ENCODE measurements at places on chromosomes 16 and 17.

DNA sequence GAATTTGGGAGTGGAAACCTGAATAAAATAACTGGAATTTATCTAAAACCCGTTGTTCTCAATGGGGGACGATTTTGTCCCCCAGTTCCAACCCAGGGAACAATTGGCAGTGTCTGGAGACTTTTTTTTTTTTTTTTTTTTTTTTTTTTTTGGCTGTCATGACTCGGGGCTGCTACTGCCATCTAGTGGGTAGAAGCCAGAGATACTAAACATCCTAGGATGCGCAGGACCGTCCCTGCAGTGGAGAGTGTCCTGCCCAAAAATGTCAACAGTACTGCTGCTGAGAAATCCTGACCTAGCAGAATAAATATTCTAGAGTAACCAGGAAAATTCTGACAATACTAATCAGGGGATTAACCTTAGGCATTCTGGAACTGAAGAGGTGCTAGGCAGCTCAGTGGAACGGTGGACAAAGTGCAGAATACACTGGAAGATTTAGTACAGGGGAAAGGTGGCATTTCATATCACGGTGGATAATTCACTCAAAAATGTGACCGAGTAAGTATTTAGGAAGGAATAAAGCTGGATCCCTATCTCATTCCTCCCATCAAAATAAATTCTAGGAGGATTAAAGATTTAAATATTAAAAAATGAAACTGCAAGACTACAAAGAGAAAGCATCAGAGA is 107.6 kb downstream of the SPECC1 start:
- peak; percentile 15 for DNase-seq

DNA sequence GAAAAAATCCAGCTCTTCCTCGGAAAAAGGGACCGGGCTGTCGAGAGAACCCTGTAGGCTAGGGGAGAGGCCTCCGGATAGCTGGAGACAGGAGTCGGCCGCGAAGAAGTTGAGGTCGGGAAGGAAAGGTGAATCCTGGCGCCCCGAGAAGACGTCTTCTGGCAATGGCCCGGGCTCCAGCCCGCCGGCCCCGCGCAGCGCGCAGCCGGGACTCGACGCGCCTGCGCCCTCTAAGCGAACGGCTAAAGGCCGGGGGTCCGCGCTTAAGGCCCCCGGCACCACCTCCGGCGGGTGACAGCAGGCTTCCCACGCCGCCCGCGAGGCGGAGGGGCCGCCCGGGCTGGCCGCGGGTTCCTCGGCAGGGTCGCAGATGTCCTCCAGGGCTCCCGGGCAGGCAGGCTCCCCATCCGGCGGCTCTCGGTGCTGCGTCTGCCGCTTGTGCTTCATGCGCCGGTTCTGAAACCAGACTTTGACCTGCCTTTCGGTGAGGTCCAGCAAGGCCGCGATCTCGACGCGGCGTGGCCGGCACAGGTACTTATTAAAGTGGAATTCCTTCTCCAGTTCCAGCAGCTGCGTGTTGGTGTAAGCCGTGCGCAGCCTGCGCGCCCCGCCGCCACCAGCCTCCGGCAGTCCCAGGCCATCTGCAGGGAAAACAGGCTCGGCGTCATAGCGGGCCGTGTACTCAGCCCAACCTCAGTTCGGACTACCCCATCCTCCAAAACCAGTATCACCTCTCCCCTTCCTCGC is 1.6 kb downstream of the HOXB2 start:
- DNase-seq, result no peak

DNA sequence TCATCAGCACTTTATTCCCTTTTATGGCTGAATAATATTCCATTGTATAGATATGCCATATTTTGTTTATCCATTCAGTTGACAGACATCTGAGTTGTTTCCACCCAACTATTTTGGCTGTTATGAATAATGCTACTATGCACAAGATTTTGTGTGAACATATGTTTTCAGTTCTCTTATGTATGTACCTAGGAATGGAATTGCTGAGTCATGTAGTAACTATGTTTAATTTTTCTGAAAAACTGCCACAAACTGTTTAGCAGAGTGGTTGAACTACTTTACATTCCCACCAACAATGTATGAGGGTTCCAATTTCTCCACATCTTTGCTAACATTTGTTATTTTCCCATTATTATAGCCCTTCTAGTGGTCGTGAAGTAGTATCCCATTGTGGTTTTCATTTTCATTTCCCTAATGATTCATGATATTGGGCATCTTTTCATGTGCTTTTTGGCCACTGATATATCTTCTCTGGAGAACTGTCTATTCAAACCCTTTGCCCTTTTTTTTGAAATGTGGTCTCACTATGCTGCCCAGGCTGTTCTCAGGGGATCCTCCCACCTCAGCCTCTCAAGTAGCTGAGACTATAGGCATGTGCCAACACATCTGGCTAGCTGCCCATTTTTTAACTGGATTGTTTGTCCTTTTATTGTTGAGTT is 26.3 kb downstream of the SMURF2 start:
- peak; percentile 73 for DNase-seq

DNA sequence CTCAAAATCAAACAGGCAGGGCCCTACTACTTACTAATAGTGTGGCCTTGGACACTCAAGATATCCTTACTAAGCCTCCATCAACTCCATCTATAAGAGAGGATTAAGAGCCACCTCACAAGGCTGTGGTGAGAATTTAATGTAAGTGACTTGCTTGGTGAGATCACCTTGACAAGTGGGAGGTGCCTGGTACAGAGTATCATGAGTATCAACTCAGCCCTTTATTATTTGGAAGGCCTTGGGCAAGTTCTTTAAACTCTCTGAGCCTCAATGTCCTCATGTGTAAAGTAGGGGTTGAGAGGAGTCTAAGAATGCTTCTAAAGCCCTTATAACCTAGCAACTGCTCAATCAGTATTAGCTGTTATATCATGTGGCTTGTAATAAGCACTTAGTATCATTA is 15.0 kb downstream of the THUMPD1 start:
- no peak for DNase-seq

DNA sequence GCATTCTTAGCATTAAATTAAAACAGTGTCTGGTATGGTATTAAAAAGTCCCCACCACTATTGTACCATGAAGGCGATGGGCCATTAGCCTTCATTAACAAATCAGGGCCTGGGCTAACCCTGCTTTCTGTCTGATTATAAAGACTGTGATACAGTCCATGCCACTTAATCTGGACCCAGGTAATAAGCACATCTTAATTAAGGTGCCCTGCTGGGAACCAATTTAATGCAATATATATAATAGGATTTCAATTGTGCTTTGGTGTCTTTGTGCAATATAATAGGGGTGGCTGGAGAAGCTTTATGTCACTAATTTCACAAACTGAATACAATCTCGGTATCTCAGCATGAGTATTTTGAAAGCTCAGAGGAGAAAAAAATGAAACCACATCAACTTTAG is 64.4 kb upstream of the CDH8 start:
- DNase-seq, result no peak
